HT1080 (cell line): ENCODE measurements at places on chromosomes 2 and 18.
A peak's percentile ranks its signal among the peaks of the same experiment; 100 is the strongest.

GRCh38 chr2:232377319-232377718 lies 1.2 kb upstream of the ALPP start:
- no peak for DNase-seq

DNA sequence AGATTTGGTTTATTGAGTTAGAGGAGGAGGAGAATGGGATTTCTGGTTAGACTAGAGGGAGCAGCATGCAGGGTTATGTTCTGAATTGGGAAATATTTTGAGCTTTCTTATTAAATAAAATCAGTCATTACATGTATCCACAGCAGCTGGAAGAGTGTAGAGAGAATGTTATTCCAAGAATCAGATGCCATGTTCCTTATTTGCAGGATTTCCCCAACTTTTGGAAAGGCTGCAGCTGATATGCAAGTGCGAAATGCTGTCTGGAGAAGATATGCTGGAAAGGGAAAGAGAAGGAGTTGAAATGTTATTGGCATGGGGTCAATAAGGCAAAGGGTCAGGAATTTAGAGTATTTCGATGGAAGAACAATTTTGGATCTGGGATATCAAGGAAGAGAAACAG lies 255.8 kb downstream of the MTX2 start:
- DNase-seq = no peak

DNA sequence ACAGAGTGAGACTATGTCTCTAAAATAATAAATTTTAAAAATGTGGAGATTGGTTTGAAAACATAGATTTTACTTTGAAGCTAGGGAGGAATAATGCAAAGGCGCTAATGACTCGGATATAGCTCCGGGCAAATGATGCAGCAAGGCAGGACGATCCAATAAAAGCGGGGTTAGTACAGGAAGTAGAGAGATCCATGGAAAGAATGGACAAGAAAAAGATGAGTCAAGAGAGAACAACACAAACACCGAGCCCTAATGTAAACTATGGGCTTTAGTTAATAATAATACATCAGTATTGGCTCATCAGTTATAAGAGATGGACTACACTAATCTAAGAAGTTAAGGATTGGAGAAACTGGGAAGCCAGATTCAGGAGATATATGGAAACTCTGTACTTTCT lies 74.5 kb downstream of the QPCT start:
- no peak for DNase-seq

- DNase-seq = no peak
Observed at GRCh38 chr2:30305235-30305634, 73.9 kb downstream of the LBH start.

GRCh38 chr2:62140426-62141141 lies 55.3 kb upstream of the B3GNT2 start:
- DNase-seq = no peak

DNA sequence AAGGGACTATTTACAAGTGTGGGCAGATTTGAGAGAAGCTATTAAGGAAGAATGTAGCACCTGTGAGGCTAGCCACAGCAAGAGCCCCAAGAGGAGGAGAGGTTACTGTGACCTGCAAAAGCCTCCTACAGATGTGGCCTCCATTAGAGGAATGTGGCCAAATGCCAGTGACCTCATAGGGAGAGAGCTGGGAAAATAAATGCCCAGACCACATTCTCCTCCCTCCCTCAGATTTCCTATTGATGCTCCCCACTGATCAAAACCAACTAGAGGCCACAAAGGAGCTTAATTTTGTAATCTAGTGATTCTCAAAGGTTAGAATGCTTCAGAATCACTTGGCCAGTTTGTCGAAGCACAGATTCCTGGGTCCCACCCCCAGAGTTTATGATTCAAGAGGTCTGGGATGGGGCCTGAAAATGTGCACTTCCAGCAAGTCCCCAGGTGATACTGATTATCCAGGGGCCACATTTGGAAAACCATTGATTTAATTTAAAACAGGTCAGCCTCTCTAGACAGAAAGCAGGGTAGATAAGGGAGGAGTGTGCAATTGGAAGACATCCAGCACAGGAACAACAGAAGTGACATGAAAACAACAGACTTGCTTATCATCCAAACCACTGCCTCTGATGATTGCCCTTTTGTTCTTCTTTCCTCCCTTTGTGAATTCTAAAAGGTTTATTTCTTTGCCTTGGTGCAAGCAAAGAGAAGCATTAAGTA lies 61.2 kb upstream of the RBBP8 start:
- peak; percentile 31 for DNase-seq

DNA sequence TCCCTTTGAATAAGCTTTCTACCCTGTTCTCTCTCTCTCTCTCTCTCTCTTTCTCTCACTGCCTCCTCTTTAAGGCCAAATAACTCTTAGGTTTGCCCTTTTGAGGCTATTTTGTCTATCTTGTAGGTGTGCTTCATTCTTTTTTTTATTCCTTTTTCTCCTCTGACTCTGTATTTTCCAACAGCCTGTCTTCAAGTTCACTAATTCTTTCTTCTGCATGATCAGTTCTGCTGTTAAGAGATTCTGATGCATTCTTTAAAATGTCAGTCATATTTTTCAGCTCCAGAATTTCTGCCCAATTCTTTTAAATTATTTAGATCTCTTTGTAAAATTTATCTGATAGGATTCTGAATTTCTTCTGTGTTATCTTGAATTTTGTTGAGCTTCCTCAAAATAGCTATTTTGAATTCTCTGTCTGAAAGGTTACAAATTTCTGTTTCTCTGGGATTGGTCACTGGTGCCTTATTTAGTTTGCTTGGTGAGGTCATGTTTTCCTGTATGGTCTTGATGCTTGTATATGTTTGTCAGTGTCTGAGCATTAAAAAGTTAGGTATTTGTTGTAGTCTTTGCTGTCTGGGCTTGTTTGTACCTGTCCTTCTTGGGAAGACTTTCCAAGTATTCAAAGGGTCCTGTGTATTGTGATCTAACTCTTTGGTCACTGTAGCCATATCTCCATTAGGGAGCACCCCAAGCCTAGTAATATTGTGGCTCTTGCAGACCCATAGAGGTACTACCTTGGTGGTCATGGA lies 35.4 kb upstream of the DYNC1I2 start:
- no peak for DNase-seq

- DNase-seq = no peak
Observed at GRCh38 chr2:119736021-119736420, 23.7 kb upstream of the PTPN4 start.

DNA sequence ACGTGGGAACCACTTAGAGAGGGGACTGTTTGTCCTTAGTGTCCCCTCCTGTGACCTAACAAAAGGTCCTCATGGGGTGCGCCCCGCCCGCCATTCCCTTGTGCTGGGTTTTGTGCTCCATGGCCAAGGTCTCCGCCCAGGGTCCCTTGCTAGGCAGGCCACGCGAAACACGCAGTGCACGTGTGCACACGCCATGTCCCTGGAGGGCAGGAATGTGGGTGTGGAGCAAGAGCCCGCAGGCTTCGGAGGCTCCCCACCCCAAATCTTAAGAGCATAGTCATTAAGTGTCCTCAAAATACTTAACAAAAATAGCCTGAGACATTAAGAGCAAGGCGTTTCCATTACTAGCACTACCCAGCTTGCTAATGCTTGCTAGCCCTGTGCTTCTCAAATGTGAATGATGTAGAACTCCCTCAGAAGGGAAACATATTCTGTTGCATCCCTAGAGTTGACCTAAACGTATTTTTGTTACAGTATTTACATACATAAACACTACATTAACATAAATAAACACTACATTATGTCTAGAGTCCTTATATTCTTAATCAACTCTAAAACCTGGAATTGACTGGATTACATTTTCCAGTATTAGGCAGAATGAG lies 117.6 kb upstream of the APCDD1 start:
- DNase-seq = no peak

GRCh38 chr2:19868224-19868623 lies 33.6 kb downstream of the TTC32 start:
- no peak for DNase-seq

DNA sequence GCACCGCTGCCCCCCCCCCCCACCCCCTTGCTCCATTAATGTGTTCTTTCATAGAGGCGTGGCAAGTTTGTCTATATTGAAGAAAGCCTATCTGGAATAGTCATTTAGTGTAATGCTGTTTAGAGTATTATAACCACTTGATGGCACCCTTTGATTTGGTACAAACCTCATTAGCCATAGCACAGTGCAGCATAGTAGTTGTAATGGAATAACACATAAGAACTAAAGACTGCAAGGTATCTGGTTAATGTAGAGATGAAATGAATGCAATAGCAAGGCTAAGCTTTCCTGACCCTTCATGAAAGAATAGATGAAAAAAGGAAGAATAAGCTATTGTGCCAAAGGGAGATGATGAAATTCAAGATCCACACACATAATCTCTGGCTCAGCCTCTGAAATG lies 81.9 kb downstream of the EHBP1 start:
- peak; percentile 36 for DNase-seq

DNA sequence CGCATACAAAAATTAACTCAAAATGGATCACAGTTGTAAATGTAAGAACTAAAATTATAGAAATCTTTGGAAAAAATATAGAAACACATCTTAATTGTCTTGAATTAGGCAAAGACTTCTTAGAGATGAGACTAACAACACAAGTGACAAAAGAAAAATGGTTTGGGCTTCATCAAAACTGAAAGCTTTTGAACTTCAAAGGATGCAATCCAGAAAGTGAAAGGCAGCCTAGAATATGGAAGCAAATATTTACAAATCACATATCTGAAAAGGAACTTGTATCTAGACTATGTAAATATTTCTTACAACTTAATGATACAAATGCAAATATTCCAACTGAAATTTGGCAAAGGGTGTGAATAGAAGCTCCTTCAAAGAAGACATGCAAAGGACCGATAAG lies 582.8 kb upstream of the ZEB2 start:
- DNase-seq = no peak

DNA sequence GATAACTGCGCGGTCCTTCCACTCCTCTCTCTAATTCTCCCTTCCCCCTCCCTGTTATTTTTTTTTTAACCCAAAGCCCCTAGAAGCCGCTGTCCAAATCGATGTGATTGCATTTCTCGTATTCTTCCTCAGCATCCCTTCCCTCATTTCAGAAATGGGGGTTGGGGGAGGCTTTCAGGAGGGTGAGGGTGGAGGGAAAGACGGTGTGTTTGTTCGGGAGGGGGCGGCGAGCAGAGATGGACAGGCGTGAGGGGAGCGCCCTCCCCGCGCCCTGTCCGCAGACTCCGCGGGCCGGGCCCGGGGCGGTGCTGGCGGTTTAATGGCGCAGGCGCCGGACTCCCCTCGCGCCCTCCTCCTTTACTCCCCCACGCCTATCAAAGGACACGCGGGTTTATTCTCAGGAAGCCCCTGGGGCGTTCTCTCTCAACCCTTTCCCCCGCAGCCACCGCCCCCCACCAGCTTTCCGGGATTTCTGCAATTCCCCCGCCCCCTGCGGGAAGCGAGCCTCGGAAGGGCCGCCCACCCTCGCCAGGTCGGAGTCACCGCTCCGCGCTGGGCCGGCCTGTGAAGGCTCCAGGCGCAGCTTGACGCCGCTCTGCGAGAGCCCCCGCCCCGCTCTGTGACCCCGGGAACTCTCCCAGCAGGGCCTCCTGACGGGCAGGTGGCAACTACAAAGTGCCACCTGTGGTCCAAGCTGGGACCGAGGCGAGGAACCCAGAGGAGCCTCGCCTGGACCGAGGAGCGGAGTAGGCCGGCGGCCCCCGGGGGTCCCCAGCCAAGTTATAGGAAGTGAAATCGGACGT lies 981 bp downstream of the ST8SIA3 start:
- DNase-seq = no peak

GRCh38 chr18:76765649-76766048 lies 56.7 kb upstream of the ZNF236 start:
- DNase-seq = peak; percentile 38

GRCh38 chr2:144550911-144551310 lies 31.0 kb upstream of the ZEB2 start:
- no peak for DNase-seq

GRCh38 chr2:120231564-120231973 lies 8.4 kb upstream of the TMEM185B start:
- no peak for DNase-seq

DNA sequence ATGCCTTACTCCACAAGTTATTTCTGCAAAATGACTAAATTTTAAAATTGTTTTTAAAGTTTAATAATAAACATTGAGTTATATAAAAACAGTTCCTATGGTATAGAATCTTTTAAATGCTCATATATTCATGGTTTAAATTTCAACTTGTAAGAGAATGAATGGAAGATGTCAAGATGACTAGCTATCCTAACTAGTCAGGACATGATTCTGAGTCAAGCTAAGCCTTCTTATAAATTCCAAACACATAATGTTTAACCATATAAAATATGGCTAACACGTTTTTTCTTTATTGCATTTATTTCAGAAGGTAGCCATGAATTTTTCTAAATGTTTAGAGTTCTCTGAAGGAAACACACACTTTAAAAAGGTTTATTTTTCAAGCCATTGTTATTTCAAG lies 320.4 kb downstream of the CBLN2 start:
- no peak for DNase-seq

GRCh38 chr18:31484461-31484860 lies 13.5 kb upstream of the DSG2 start:
- no peak for DNase-seq

DNA sequence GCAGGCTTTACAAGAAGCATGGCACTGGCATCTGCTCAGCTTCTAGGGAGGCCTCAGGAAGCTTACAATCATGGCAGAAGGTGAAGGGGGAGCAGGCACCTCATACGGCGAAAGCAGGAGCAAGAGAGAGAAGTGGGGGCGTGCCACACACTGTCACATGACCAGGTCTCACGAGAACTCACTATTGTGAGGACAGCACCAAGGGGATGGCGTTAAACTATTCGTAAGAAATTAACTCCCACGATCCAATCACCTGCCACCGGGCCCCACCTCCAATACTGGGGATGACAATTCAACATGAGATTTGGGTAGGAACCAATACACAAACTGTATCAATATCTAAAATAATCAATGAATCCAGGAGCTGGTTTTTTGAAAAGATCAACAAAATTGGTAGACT lies 156.0 kb upstream of the DPP10 start:
- DNase-seq = no peak

GRCh38 chr2:129011466-129012061 lies 692.9 kb upstream of the HS6ST1 start:
- DNase-seq = no peak

DNA sequence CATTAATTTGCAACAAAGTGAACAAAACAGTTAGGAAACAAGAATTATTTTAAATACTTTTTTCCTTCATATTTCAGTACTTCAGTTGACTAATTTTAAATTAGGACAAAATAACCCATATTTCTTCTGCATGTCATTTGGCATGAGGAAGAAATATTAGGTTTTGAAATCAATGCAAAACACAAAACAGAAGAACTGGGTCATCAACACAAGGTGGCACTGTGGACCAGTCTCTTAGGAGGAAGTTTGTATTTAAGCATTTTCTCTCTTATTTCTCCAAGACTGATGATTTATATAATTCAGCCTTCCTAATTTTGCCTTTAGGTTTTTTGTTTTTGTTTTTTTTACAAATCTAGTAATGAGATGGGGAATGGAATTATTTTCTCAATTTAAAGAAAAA lies 352.8 kb upstream of the KCNH7 start:
- peak; percentile 26 for DNase-seq
